ENCODE measurements at places on chromosomes 3 and 15.

DNA sequence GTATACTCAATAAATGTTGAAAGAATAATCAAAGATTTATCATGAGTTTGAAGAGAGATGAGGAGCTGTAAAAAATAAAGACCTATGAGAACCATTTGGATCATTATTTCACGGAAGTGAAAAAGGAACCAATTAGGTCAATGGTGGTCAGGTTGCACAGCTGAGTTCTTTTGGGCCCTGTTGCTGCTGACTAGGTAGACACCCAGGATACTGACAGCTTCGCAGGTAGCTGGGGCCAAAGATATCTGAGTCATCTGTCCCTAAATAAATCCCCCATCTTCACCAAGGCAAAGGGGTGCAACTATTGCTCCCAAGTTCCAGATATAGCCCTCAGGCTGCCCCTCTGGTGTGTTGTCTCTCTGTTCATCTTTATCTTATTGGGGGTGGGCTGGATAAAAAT lies 5.0 kb upstream of the ARL14 start:
- no peak for DNase-seq

- DNase-seq = no peak
These were observed 56.2 kb downstream of the EXOG start for GRCh38 chr3:38552364-38552763.

GRCh38 chr3:141952611-141953010 lies 76.2 kb downstream of the ATP1B3 start:
- DNase-seq = no peak

DNA sequence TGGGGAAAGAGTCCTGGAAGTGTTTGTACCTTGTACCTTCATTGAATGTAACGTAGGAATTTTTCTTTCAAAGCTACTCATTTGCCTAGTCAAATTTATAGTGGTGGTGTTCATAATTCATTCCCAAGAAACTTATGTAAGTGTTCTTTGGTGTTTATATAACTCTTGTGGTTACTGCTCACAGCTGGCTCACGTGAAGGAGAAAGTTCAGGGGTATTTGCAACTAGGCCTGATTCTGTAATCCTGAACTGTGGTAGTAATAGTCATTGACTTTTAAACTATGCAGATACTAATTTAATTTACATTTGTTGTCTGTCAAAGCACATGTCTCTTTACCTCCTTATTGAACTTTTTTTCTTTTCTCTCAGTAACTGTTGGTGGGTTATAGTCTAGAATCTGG lies 50.5 kb upstream of the TEX264 start:
- DNase-seq = no peak

- no peak for DNase-seq
These were observed 90.1 kb downstream of the FNDC3B start for GRCh38 chr3:172129498-172129849.

- no peak for DNase-seq
These were observed 43.2 kb downstream of the LRRFIP2 start for GRCh38 chr3:37130984-37131859.

GRCh38 chr3:59308001-59308400 lies 258.2 kb upstream of the CFAP20DC start:
- no peak for DNase-seq

DNA sequence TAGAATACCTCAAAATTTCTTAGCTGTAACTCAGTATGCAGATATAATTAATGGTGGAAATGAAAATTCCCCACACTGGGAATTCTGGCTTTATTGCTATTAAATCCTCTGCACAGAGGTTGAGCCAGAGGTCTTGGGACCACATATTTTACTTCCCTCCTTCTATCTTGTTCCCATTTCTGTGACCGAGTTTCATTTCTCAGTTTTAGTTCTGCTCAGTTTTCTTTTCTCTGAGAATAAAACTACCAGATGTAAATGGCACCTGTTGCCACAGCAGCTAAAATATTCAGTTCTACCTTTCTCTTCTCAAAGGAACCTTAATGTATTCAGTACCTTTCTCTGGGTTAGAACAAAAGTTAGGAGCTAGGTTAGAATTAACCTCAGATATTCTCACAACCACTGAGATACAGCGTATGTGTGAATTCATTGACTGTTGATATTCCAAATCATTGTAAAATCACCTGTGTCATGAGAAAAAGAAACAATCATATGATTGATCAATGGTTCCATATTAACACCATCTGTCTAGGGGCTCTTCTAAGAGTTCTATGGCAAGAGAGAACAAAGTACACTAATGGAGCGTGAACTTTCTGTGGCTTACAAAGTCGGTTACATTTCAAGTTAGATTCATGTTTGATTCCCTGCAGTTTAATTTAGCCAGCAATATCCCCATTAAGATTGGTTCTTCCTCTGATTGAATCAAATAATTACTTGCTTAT lies 374.1 kb downstream of the EFHB start:
- DNase-seq = no peak

- DNase-seq = no peak
These were observed 51.2 kb downstream of the EPHA6 start for GRCh38 chr3:96865605-96866004.

GRCh38 chr15:41819455-41820050 lies 8.3 kb upstream of the JMJD7 start:
- DNase-seq = no peak

DNA sequence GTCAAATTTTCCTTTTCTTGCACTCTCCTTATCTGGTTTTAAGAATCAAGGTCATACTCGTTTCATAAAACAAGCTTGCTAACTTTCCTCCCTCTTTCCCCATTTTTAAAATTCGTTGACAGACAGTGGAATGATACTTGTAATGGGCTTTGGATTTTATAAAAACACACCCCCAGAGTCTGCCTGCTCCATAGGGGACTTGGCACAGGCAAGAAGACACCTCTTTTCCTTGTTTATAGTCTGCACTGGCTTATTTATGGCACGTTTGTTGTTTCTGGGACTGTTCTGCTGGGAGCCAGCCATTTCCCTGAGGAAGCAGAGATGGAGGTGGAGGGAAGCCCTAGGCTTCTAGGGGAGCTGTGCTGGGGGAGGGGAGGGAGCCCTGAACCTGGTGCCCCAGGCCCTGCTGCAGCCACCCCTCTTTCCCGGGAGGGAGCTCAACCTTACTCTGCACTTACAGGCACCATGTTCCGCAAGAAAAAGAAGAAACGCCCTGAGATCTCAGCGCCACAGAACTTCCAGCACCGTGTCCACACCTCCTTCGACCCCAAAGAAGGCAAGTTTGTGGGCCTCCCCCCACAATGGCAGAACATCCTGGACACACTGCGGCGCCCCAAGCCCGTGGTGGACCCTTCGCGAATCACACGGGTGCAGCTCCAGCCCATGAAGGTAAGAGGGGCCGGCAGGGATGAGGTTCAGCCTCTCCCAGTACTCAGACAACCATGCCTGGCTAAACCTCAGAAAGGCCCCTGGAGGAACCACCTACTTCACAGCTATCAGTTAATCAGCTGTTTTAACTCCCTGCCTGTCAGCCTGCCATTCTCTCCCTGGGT lies 18.3 kb downstream of the ANKRD63 start:
- DNase-seq = no peak

GRCh38 chr15:37098468-37099318 lies 1.7 kb downstream of the MEIS2 start:
- no peak for DNase-seq

GRCh38 chr3:40181182-40181581 lies 128.3 kb upstream of the EIF1B start:
- no peak for DNase-seq

GRCh38 chr3:177320765-177321247 lies 123.5 kb upstream of the TBL1XR1 start:
- no peak for DNase-seq

DNA sequence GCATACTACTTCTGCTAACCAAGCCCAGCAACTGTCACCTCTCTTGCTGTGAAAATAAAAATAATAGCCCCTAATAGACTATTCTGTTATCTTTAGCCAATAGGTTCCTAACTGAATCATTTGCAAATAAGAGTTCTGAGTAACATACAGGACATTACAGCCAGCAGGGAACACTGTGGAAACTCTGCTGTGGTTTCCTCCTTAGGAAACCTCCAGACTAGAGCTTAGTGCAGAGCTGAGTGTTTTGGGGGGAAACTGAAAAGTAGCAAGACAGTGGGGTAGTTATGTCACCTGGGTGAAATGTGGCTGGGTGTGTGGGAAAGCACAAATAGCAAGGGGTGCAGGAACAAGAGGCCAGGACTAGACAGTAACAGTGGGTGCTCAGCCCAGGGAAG lies 32.4 kb downstream of the DZIP1L start:
- DNase-seq = no peak
